ENCODE measurements at places on chromosomes 5 and 9.
A peak's percentile ranks its signal among the peaks of the same experiment; 100 is the strongest.

GRCh38 chr5:181133610-181134231 is 2.8 kb upstream of the OR2V1 start:
- no peak for DNase-seq

DNA sequence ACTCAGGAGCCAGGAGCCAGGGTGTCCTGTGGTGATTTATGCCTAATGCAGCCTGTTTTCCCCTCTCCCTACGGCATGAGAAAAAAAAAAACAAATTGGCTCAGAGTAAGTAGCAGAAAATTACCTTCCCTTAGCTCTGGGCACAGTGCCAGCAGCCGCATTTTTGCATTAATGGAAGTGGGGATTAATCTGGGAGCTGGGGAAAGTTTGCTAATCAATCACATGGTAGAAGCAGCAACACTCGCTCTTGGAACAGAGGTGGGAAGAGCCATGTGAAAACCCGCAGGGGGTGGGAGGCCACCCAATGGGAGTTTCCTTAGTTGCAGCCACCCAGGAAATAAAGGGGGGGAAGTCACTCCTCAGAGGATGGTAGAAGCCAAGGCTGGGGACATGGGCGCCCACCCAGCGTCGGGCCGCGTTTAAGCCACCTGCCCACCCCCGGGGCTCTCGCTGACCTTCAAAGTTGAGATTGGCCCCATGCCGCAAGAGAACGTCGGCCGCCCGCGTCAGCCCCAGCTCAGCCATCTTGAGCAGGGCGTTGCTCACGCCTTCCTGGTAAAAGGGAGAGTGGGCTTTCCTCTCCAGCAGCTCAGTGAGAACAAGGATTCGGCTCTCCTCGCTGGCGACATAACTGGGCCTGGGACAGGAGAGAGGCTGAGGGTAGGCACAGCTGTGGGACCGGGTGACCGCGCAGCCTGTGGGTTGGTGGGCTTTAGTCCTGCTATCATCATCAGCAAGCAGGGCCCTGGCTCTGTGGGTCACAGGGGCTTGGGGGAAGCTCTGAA is 1.7 kb downstream of the ASB6 start:
- DNase-seq = no peak

- no peak for DNase-seq
Observed at GRCh38 chr9:2634153-2634552, 12.6 kb downstream of the VLDLR start.

- DNase-seq = no peak
Observed at GRCh38 chr9:36729906-36730305, 157.2 kb downstream of the MELK start.

DNA sequence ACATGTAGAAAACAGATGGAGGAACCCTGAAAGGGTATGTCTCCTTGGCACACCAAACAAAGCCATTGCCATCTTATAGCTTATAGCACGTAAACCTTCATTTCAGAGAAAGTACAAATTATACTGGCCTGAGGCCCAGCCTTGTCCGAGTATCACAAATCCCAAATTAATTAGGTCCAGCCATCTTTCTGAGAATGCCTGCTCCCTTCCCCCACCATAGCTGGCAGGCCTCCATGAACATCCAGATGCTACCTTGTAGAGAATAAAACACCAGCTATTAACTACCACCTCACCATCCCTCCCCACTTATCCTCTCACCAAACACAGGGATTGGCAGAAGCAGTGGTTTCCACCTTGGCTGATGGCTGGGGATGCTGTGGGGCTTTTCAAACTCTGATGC is 224.0 kb downstream of the SPOCK1 start:
- no peak for DNase-seq

DNA sequence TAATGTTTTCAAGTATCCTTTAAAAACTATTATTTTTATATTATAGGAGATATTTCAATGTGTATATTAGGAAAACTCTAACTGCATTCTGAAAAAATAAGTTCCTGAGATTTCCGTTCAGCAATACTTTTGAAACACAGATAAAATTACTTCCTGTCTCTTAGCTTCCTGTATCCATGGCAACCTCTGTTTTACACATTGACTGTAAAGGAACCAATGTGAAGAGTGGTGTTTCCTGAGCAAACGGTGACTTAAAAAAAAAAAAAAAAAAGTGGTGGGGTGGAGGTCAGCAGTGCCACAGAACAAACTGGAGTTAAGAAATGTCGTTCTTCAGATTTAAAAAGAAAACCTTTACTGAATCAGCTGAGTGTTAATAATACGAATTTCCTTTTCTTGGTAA is at the start of gene LRRC70:
Gene LRRC70 (plus strand): TSS at position 280 of the 400 bp plus-strand sequence. CDS start 620 bp downstream, outside the sequence.
- DNase-seq = no peak

GRCh38 chr5:68519143-68519542 is 303.6 kb downstream of the PIK3R1 start:
- DNase-seq = no peak

DNA sequence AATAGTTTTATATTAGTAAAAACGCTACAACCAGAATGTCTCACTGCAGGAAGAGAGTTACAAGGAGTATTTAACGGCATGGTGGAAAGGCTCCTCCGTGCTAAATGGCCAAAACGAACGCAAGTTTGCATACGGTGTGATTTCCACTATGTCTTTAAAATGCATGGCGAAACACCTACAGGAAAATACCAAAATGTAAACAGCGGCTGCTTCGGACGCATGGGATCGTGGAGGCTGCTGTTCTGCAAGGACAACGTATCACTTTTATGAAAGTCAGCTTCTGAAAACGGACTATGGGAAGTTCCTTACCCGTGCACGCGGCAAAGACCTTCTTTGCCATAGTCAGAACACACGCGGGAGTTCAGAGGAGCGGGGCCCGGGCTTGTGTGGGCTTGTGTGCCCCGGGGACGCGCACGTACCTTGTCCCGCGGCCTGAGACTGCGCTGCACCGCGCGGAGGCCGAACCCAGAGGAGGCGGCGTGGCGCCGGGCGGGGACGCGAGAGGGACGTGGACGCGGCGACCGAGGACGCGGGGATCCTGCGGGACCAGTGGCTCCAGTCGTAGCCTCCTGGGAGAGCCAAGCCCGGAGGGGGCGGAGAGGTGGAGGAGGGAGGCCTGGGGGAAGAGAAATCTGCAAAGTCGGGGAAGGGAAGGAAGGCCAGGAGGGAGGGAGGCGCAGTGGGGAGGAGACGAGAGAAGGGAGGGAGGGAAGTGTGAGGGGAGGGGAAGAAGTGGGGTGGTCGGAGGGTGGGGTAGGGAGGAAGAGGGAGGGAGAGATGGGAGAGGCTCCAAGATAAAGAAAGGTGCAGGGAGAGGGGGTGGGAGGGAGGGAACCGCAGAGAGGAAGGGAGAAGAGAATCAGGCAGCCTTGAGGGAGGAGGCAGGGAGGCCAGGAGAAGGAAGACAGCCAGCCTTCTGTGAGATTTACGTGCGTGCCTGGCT is at the start of gene CMBL:
Gene CMBL (minus strand): TSS at position 697 of the 943 bp plus-strand sequence. CDS start 17,140 bp downstream, outside the sequence.
- peak; percentile 85 for DNase-seq

Measured in Peyer's patch (tissue), 4 donors.